Right renal pelvis (tissue), 4 donors: ENCODE measurements at places on chromosomes 4 and X.

- DNase-seq, result no peak
These were observed 847 bp upstream of the UGT2A2 start for GRCh38 chr4:69640289-69640688.

DNA sequence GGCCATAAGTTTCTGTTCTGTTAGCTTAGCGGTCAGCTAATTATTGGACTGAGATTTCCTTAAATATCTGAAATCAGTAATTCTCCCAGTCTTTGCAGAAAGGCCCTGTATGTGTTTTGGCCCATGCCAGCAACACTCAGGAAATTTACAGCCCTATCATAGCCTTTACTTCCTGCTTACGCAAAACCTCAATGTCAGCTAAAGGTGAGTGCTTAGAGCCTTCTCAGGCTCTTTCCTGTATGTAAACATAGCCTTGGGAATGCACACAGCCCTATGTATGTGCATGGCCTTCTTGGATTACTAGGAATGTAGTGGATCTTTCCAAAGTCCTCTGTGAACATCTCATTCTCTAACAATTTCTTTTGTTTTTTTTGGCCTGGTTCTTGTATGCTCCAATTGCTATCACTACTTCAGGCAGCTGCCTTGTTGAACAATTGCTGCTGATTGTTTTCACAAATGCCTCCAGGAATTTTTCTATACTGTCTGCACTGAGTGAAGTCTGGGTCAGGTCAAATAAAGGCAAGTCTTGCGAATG is 200.0 kb downstream of the PPP1R2C start:
- DNase-seq, result no peak

DNA sequence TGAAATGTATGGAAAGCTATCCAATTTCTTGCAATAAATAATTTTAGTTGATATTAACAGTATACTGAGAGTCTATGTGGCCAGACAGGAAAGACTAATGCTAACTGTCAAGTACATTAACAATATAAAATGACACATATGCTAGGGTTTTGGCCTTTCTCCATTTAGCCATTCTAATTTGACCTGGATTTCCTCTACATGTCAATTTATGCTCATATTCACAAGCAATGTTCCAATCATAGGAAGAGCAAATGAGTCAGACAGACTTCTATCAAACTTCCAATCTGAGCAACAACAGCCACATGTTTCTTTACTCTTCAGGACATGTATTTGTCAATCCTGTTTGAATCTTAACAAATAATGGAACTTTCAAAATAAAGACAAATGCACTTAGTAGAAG is 53.6 kb downstream of the CORIN start:
- no peak for DNase-seq

DNA sequence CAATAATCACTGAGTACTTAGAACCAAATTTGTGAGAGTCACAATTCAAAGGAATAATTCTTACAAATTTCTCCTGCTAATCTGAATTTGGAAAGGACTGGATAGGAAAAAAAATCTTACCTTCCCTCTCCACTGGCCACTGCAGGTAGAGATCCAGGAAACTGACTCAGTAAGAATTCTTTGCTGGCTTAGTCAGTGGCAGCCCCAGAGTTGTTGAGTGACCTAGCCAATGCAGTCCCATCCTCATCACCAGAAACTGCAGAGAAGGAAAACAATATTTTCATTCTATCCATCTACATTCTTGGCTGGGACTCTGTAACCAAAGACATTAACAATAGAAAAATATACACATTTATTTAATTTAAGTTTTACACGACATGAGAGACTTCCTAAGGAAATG is 572.0 kb downstream of the ADGRL3 start:
- DNase-seq, result no peak

DNA sequence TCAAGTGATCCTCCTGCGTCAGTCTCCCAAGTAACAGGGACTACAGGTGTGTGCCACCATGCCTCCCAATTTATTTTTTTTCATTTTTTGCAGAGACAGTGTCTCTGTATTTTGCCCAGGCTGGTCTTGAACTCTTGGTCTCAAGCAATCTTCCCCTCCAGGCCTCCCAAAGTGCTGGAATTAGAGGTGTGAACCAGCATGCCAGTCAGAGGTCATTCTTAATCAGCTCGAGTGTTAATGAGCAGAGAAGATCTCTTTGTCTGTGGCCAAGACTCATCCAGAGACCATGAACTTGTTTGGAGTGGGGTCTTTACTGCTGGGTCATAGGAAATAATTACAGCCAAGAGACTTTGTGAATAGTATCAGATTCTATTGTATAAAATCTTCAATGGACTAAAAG is 99.2 kb upstream of the AP1S2 start:
- no peak for DNase-seq

- DNase-seq, result no peak
These were observed 13.3 kb downstream of the ATOH1 start for GRCh38 chr4:93841803-93842345.

GRCh38 chrX:35076061-35076460 is 133.5 kb downstream of the FAM47B start:
- no peak for DNase-seq

- no peak for DNase-seq
These were observed 59.4 kb downstream of the CLCN4 start for GRCh38 chrX:10216208-10216607.

GRCh38 chr4:10571909-10572308 is 112.7 kb downstream of the CLNK start:
- DNase-seq, result no peak

GRCh38 chr4:152512483-152512882 is 23.4 kb downstream of the FBXW7 start:
- DNase-seq, result no peak

GRCh38 chr4:78669453-78669852 is 106.7 kb upstream of the BMP2K start:
- no peak for DNase-seq

GRCh38 chr4:152156442-152156841 is 379.4 kb downstream of the FBXW7 start:
- DNase-seq, result no peak

DNA sequence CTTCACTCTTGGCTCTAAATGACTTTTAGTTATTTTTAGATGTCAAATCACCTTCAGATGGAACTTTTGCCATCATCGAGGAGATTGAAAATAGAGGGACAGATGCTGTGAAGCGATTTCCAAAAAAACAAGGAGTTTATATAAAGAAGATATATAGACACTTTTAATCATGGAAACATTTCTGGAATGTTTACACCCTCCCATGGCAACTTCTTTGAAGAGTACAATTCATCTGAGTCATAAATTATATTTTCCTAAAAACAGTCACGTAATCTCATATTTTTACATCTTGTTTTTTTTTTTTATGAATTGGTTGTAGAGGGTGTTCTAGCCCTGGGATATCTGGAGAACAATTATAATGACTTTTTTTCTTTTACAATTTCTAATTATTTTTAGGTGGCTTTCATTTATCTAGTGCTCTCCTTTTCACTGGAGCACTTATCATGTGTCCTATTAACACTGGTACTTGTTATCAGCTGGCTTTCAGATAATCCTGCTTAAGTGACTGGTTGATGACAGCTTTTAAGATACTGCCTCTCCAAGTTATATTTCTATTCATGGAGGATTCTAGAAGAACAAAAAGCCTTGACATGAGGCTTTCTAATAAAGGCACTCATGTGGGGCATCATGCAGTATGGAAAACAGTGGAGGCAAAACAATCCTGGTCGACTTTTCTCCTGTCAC is 24.9 kb downstream of the PCDH7 start:
- no peak for DNase-seq

DNA sequence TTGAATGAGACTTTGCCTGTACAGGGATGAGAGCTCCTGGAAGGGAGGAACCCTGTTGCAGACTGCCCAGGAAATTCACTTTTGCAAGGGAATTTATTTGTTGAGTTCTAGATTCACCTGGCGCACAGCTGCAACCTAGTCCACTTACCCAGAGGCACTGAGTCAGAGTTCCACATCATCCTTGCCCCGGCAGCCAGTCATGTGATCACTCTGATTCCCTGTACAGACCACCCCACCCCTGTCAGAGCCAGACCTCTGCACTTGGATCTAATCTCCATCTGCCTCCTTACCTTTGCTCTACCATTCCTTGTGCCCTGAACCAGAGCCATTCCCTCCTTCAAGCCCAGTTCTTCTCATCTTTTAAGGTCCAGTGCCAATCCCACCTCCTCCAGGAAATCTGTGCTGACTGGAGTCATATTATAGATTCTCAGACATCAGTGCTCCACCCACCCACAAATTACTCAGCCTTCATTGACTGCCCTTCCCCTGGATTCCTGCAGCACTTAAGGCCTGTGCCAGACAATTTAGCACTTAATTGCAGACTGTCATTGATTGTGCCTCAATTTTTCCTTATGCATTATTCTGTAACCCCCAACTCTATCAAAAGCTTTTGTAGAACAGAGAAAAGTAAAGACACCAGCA is 84.1 kb upstream of the MAGEA4 start:
- DNase-seq, result no peak

GRCh38 chr4:153804722-153805121 is 15.8 kb upstream of the SFRP2 start:
- DNase-seq, result no peak

GRCh38 chr4:141792164-141792563 is 155.8 kb downstream of the IL15 start:
- no peak for DNase-seq

DNA sequence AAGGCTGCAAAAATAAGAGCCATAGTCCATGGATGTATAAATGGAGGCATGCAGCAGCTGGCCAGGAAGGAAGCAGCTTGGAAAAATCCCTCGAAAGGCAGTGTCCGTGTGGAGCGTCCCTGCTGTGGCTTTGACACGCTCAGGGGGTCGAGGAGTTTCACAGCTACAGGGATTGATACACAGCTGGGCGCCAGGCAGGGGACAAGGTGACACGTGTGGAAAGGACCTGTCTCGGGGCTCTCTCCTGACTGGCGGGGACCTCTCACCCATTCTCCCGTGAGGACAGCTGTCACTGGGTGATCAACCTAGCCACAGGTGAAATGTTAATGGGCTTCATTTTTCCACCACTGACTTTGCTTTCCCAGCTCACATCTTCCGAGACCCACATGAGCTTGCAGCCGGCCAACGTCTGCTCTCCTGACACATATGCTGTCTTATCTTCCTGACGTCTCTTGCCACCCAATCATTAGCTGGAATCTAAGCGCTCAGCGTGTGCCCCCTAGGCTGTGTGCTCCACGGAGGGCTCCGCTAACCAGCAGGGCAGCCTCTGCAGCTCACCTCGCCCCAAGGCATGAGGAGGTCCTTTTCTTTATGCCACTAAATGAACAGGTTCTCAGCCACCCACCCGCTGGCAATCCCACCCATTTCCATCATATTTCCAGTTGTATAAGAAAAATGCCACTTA is 89.4 kb upstream of the AFAP1 start:
- no peak for DNase-seq

DNA sequence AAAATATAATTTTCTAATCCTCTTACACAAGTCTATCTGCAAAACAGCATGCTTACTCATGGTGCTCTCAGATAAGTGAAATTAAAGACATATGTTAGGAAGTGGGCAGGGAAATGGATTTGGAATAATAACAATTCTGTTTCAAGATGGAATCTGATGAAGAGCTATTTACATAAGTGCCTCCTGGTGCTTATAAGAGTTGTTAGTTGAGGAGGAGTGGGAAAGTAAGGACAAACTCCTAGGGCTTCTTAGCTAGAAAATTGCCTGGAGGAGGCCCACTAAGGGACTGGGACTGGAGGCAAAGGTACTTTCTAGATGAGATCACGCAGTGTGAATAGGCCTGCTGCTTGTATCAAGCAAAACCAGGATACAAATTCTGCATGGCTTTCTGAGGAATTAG is 939.8 kb downstream of the GLUD2 start:
- DNase-seq, result no peak

DNA sequence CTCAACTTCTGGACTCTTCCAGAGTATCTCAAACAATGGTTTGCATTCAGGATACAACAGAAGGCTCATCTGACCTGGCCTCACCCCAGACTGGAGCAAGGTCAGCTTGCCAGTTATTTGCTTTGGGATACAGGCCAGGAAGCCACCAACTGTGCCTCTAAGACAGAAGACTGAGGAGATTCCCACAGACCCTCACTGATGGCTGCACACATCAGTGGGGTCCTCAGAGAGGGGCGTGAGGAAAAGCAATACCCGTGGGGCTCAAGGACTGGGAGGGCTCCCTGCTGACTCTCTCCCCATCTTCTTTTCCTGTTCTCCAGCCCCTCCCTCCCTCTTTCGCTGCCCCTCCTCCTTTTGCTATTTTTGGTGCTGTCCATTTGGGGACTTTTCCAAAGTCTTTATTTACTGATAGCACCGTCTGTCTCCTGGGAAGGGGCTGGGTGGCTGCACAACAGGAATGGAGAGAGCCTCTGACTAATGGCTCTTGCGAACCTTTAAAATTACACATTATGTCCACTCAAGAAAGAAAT is 23.2 kb downstream of the RELL1 start:
- DNase-seq, result no peak

- DNase-seq, result no peak
These were observed 405.0 kb downstream of the BCOR start for GRCh38 chrX:39692796-39693195.

- no peak for DNase-seq
These were observed 57.7 kb downstream of the HPGDS start for GRCh38 chr4:94284889-94285288.

DNA sequence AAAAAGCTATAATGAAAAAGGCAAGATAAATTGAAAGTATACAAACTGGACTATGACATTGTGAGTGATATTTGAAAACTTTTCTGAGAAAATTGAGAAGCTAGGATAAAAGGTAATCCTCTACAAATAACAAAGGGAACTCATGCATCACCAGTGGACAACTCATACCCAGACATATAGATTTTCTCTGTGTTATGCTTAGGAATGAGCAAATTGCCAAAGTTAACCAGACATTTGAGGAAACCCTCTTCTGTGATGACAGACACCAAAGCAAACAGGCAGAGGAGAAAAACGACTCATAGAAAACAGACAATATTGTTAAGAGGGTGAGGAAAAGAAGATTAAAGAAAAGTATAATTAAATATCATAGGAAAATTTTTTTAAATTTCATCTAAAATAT is 186.5 kb downstream of the MAB21L2 start:
- DNase-seq, result no peak

DNA sequence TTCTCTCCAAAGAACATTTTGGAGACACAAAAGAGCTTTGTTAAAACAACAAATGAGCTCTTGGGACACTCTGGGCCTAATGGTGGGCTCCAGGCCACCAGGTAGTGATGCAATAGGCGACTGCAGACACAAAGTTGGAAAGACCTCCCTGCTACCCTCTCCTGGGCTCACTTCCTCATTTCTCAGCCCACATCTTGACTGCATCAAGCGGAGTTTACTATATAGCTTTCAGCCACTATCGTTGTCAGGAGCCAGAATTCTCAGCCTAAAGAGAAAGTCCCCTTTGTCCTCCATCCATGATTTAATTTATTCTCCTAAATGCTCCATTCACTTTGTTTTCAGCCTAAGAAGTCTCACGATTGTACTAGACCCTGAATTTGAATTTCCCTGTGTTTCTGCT is 114.9 kb downstream of the EFHC2 start:
- DNase-seq, result no peak

DNA sequence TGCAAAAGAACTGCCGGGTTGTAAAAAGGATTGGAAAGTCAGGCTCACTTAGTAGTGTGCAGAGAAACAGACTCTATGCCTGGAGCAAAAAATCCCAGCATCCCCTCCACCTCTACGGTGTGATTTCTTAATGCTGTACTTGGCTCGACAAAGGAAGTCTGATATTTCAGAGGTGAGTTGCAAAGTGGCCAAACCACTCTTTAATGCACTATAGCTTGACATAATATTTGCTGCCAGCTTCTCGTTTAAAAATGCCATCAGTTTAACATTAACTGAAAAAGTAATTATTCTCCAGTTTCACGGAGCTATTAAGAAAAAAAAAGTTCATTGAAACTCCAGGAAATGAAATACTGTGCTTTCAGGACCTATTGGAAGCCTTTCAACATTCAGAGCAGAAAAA is 448.3 kb upstream of the ZFP42 start:
- DNase-seq, result peak; percentile 36

GRCh38 chr4:47383829-47384427 is 79.6 kb downstream of the COMMD8 start:
- peak; percentile 5 for DNase-seq
